Spinal cord (tissue), 10 donors: ENCODE measurements at places on chromosomes 1 and 21. TPM values are rescaled to one million over a fixed set of nuclear protein-coding genes. Genes with fewer than 3 reads are reported as not detected.
A peak's percentile ranks its signal among the peaks of the same experiment; 100 is the strongest.

DNA sequence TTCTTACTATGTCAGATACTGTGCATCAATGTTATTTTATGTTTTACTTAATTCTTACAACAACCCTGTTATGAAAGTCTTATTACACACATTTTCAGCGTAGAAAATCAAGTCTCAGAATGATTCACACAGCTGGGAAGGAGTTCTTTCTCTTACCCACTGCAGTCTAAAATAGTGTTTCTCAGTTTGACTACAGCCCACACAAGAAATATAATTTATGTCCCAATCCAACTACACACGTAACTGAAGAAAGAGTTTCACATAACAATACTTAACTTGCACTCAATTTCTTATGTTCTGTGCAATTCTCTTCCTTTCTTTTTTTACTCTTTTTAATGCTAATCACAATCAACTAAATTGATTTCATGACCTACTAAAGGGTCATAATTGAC is 252.8 kb upstream of the ADGRL2 start:
- H3K36me3 ChIP-seq, result no peaks in the 10 kb centered on the region
- DNase-seq, result no peak
- H3K27ac ChIP-seq, result no peak overlapping the region

GRCh38 chr1:11483581-11484320 is 4.8 kb downstream of the DISP3 start:
- H3K27me3 ChIP-seq, result no peaks in the 10 kb centered on the region
- H3K36me3 ChIP-seq, result peaks cover 52% of the 10 kb centered on the region
- H3K4me1 ChIP-seq, result peaks cover 72% of the 10 kb centered on the region
- no peak overlapping the region for H3K4me3 ChIP-seq

- H3K4me3 ChIP-seq, result no peak overlapping the region
- H3K27ac ChIP-seq, result no peak overlapping the region
- no peaks in the 10 kb centered on the region for H3K4me1 ChIP-seq
- no peak for DNase-seq
- peaks cover 5% of the 10 kb centered on the region for H3K27me3 ChIP-seq
Observed at GRCh38 chr1:228510101-228510802, 23.1 kb downstream of the RNF187 start.

- H3K4me1 ChIP-seq, result no peaks in the 10 kb centered on the region
- no peaks in the 10 kb centered on the region for H3K27me3 ChIP-seq
- H3K4me3 ChIP-seq, result no peak overlapping the region
- peak; percentile 20 for DNase-seq
- no peaks in the 10 kb centered on the region for H3K36me3 ChIP-seq
- H3K27ac ChIP-seq, result no peak overlapping the region
Observed at GRCh38 chr1:70486676-70487458, 75.8 kb downstream of the CTH start.

SLC44A5 gene
- total RNA-seq, result 13.1 TPM

- H3K4me3 ChIP-seq, result peak overlapping the region; percentile 66
- peaks cover 20% of the 10 kb centered on the region for H3K36me3 ChIP-seq
- H3K4me1 ChIP-seq, result peaks cover 49% of the 10 kb centered on the region
- peak overlapping the region; percentile 82 for H3K27ac ChIP-seq
- H3K27me3 ChIP-seq, result no peaks in the 10 kb centered on the region
Observed at GRCh38 chr1:1889090-1889750, 1.7 kb downstream of the GNB1 start.

BRDT gene
- total RNA-seq, result 0.10 TPM

DNA sequence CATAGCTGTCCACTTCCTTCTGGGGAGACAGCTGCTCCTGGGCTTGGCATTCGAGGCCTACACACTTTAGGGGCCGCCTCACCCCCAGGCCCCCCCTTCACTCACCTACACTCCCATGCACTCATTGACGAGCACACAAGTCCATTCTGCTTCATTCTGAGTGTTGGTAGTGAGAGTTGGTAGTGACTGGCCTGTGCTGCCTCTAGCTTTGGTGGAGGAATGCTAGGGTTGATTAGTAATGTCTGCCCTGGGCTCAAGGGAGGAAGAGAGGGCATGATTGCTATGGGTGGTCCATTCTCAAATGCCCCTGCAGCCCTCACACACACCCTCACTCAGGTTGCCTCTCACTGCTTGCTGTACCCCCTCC is 30.4 kb downstream of the TRIM11 start:
- DNase-seq, result no peak
- H3K27ac ChIP-seq, result no peak overlapping the region
- no peak overlapping the region for H3K4me3 ChIP-seq
- peaks cover 5% of the 10 kb centered on the region for H3K27me3 ChIP-seq

DNA sequence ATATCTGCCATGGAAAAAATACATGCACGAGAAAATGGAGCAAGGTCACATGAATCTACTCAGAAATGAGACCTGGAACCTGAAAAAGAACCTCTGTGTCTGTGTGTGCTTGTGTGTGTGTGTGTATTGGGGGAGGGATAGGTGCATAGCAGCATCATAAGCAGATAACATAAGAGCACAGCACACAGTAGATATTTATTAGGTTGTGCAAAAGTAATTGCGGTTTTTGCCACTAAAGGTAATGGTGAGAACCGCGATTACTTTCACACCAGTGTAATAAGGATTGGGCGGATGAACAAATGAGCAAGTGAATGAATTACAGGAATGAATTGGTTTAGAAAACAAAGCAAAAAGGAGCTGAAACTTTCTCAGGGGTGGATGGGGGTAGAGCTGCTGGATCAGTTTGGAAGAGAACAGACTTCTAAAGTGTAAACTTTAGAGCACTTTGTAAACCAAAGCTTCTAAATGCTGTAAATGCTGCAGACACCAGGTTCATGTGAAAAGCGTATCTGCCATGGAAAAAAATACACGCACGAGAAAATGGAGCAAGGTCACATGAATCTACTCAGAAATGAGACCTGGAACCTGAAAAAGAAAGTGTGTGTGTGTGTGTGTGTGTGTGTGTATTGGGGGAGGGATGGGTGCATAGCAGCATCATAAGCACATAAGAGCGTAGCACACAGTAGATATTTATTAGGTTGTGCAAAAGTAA is 156.9 kb downstream of the TOMM20 start:
- DNase-seq, result no peak
- no peaks in the 10 kb centered on the region for H3K27me3 ChIP-seq
- H3K4me3 ChIP-seq, result no peak overlapping the region
- peaks cover 17% of the 10 kb centered on the region for H3K4me1 ChIP-seq
- H3K36me3 ChIP-seq, result no peaks in the 10 kb centered on the region

DNA sequence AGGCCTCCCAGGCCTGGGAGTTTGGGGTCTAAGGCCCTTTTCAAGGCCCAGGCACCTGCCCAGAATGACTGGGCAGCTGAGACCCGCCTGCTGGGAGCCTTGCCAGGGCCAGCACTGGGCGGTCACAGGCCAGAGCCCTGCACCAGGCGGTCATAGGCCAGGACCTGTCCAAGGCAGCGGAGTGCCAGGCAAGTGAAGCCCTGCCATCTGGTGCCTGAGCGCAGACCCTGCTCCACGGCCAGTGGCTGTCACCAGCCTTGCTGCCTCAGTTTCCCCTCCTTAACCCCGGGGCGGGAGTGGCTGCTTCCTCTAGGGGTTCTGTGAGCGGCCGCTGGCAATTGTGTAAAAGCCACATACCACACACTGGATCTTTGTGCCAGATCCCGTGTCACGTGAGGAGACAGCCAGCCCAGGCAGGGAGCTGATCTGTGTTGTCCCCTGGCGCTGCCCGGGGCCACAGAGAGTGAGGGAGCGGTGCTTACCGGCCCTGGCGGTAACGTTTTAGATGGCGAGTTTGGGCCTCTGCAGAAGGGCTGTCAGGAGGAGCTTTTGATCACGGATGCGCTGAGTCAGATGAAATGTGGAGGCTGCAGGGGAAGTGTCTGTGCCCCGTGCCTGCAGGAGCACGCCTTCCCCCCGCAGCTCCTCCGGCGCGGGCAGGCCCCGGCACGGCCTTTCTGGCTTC is 4.6 kb downstream of the COL18A1 start:
- H3K27me3 ChIP-seq, result peaks cover 23% of the 10 kb centered on the region
- H3K36me3 ChIP-seq, result peaks cover 11% of the 10 kb centered on the region
- H3K4me3 ChIP-seq, result no peak overlapping the region
- no peak for DNase-seq
- H3K4me1 ChIP-seq, result peaks cover 63% of the 10 kb centered on the region
- H3K27ac ChIP-seq, result peak overlapping the region; percentile 33

DNA sequence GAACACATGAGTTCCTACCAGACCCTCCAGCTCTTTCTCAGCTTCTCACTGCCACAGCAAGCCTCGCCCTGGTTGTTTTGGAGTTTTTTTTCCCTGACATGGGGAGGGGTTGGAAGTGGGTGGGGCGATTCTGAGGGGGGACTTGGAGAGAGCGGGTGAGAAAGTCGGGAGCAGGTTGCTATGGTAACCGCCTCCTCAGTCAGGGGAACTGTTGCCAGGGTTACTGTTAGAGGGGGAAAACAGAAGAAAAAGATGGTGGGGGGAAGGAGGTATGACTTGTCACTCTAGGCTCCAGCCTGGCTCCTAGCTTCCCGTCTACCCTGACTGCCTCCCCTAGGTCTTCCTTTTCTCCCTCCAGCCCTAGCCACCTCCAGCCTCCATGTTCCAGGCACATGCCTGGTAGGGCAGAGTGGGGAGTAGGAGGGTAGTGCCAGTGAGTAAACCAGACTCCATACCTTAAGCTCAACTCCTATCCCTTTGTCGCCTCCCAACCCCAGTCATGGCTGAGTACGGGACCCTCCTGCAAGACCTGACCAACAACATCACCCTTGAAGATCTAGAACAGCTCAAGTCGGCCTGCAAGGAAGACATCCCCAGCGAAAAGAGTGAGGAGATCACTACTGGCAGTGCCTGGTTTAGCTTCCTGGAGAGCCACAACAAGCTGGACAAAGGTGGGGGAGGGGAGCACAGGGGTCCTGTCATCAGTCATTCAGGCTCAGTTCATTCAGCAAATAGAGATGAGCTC is 6.0 kb downstream of the PEA15 start:
- H3K4me1 ChIP-seq, result peaks cover 51% of the 10 kb centered on the region
- H3K27ac ChIP-seq, result peak overlapping the region; percentile 90
- no peaks in the 10 kb centered on the region for H3K27me3 ChIP-seq
- H3K4me3 ChIP-seq, result no peak overlapping the region

- no peak overlapping the region for H3K27ac ChIP-seq
- no peak for DNase-seq
- H3K36me3 ChIP-seq, result no peaks in the 10 kb centered on the region
- H3K27me3 ChIP-seq, result no peaks in the 10 kb centered on the region
- H3K4me3 ChIP-seq, result no peak overlapping the region
Observed at GRCh38 chr1:30743584-30744059, 14.0 kb downstream of the LAPTM5 start.

DNA sequence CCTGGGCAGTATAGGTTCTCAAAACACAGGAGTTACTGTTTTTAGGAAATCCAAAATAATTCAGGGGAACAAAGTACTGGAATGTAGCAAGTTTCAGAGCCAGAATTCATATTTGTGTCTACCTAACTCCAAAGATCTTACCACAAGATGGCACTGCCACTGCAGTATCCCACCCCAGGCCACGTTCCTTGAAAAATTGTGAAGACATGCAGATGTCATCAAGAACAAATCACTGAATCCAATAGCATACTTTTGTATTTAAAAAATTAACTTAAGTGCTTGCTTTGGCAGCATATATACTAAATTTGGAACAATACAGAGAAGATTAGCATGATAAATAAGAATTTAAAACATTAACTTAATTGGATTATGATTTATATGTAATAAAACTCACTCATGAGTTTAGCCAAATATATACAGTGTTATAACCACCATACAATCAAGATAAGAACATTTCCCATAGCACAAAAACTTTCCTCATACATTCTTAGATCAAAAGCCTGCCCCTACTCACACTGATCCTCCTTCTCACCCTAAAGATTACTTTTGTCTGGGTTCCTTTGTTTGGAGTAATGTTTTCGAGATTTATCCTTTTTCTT is 209.9 kb downstream of the FAF1 start:
- H3K27me3 ChIP-seq, result no peaks in the 10 kb centered on the region
- no peak overlapping the region for H3K27ac ChIP-seq
- H3K4me3 ChIP-seq, result no peak overlapping the region
- no peak for DNase-seq
- no peaks in the 10 kb centered on the region for H3K4me1 ChIP-seq

OPTC gene
- not detected for total RNA-seq

DNA sequence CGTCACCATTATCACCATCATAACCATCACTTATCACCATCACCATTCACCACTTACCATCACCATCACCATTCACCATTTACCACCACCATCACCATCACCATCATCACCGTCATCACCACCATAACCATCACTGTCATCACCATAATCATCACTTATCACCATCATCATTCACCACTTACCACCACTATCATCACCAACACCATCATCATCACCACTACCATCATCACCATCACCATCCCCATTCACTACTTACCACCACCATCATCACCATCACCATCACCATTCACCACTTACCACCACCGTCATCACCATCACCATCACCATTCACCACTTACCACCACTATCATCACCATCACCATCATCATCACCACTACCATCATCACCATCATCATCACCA is 151.8 kb downstream of the CAMTA1 start:
- H3K36me3 ChIP-seq, result peaks cover 5% of the 10 kb centered on the region
- no peak overlapping the region for H3K4me3 ChIP-seq
- H3K27ac ChIP-seq, result no peak overlapping the region
- peaks cover 28% of the 10 kb centered on the region for H3K4me1 ChIP-seq

CD164L2 gene
- not detected for total RNA-seq

DNA sequence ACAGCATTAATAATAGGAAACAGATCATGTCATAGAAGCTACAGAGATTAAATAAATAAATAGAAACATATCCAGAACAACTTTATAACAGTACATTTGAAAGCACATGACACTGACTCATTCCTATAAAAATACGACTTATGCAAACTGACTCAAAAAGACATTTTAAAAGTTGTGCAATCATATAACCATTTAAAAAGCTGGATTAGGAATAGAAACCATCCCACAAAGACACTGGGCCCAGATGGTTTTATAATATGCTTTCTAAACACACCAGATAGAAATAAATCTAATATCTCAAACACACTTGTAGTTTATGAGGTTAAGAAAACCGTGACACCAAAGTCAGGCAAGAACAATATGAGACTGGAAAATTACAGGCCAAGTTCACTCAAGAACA is 47.6 kb downstream of the MATN1 start:
- no peak overlapping the region for H3K27ac ChIP-seq
- H3K27me3 ChIP-seq, result no peaks in the 10 kb centered on the region
- DNase-seq, result no peak
- H3K4me1 ChIP-seq, result no peaks in the 10 kb centered on the region
- no peaks in the 10 kb centered on the region for H3K36me3 ChIP-seq
- no peak overlapping the region for H3K4me3 ChIP-seq

GRCh38 chr1:58939666-58940370 is 156.0 kb upstream of the JUN start:
- DNase-seq, result no peak
- H3K36me3 ChIP-seq, result no peaks in the 10 kb centered on the region
- H3K4me3 ChIP-seq, result no peak overlapping the region
- H3K27me3 ChIP-seq, result no peaks in the 10 kb centered on the region

GRCh38 chr1:15693371-15693770 is 9.3 kb downstream of the PLEKHM2 start:
- peaks cover 6% of the 10 kb centered on the region for H3K36me3 ChIP-seq
- no peak overlapping the region for H3K27ac ChIP-seq
- H3K4me1 ChIP-seq, result peaks cover 22% of the 10 kb centered on the region
- H3K27me3 ChIP-seq, result no peaks in the 10 kb centered on the region
- DNase-seq, result no peak

ZNF695 gene
- 2.6 TPM for total RNA-seq

OR2L5 gene
- 0.17 TPM for total RNA-seq

GRCh38 chr1:244236101-244236500 is 185.0 kb downstream of the ZBTB18 start:
- peaks cover 9% of the 10 kb centered on the region for H3K4me1 ChIP-seq
- DNase-seq, result no peak
- H3K4me3 ChIP-seq, result no peak overlapping the region
- H3K36me3 ChIP-seq, result no peaks in the 10 kb centered on the region
- peaks cover 5% of the 10 kb centered on the region for H3K27me3 ChIP-seq
- no peak overlapping the region for H3K27ac ChIP-seq

SSBP3 gene
- 26.7 TPM for total RNA-seq
